Stimulated activated CD8-positive, alpha-beta memory T cell treated with anti-CD3 and anti-CD28 coated beads, Interleukin-15, amount 100 ng/mL, for 24 hours (primary cell): ENCODE measurements at places on chromosomes 13 and 19.

DNA sequence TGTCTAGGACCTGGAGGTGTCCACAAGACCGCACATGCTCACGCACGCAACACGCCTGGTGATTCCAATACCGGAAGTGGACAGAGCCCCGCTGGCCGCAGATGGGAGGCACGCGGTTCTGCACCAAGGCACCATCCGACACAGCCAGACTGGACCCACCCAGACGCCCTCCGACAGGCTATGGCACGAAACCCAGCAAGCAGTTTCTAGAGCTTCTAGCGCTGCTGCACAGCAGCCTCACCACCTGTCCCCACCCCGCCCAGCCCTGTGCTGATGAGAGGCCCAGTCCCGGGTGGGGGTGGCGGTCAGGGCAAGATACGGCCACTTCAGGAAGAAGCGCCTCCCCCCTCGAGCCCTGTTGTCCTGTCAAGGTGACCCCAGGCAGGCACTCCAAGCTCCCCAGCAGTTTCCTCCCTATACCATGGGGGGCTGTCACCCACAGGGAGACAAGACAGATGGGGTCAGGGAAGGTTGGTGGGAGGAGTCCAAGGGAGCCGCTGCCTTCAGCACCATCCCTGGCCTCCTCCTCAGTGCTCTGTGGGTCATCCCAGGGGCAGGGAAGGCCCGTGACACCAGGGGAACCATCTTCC, 11.3 kb downstream of the LSM4 start:
- DNase-seq = no peak

DNA sequence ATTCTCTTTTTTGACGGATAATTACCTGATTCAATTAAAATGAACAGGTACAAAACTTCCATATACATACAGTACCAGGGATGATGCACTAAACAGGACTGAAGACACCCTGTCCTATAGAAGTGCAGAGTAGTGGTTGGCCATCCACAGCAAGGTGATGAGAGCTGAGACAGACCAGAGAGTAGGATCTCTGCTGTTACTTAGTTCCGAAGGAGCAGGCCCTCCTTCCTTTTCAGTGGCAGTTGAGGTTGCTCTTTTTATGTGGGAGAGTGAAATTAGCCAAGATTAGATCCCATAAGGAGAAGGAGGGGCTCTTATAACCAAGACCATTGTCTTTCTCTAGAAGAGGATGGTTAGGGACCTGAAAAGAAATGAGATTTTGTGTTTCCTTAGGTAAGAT, 4.0 kb downstream of the PDS5B start:
- DNase-seq = no peak

- no peak for DNase-seq
These were observed 165.0 kb downstream of the USP12 start for GRCh38 chr13:27006519-27007161.

- DNase-seq = no peak
These were observed 4.3 kb downstream of the DOT1L start for GRCh38 chr19:2167896-2168618.

GRCh38 chr13:35621989-35622388, 145.5 kb upstream of the MAB21L1 start:
- no peak for DNase-seq

DNA sequence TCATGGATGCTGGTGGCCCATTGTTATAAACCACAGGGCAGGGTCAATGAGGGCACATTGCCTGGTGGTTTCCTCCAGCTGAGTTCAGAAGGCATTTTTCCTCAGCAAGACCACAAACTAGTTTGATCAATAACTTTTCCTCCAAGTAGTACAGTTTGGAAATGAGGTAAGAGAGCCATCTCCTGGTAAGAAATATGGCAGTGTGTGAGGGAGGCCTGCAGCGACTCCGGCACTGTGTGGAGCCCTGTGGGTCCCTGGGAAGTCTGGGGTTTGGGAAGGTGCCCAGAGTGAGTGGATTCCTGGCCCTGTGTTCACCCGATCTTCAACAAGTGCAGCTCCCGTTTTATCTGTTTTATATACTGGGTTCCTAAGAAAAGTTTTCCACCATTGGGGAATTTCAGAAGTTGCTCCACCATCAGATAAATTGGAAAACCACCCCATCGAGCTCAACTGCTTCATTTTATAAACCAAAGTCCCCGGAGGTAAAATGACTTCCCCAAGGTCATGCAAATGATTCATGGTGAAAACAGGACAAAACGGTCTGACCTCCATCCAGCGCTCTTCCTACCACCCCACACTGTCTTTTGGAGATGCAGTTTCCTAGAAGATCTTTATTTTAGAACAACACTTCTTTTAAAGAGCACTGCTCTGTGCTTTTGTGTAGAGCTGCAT, 148.4 kb downstream of the KATNAL1 start:
- no peak for DNase-seq

DNA sequence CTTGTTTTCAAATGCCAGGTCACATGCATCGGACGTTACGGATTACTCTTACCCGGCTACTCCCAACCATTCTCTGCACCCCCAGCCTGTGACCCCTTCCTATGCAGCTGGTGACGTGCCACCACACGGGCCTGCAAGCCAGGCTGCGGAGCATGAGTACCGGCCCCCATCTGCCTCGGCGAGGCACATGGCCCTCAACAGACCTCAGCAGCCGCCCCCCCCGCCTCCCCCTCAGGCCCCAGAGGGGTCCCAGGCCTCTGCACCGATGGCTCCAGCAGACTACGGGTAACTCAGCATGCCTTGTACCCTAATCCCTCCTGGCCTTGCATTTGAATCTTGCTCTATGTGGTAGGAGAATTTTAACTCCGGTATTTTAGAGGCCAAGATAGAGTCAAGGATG, 79.5 kb downstream of the GPR12 start:
- DNase-seq = no peak

DNA sequence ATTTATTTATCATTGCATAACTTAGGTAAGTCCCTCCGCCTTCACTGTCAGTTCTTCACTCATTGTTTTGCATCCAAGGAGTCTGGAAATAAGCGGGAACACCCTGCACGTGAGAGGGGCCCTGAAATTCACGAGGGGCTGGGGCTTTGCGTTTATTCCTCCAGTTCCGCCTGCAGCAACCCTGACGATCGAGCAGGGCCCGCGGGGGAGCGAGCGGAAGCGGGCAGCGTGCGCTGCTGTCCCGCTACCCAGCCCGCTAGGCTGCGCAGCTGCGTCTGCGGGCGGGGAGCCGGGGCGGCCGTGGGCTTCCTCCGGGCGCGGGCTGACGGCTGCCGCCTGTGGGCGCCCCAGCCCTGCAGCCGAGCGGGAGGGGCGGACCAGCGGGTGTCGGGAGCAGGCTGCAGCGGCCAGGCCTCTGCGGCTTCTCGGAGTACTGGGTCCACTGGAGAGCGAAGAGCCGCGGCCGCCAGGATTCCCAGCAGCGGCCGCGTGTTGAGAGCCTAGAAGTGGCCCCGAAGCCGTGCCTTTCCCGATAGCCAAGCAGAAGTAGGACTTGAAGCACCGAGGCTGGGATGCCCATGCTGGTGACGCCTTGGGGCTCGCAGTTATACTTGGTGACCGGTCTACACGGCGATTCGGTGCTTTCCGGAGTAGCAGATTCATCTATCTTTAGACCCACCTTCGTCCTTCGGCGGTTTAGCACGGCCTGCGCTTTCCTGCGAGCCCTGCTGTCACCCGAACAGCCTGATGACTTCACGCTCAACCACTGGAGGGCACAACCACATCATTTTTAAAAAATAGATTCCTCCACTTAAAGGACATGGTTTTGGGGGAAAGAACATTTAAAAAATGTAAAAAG, 32.9 kb upstream of the SACS start:
- DNase-seq = peak; percentile 25

DNA sequence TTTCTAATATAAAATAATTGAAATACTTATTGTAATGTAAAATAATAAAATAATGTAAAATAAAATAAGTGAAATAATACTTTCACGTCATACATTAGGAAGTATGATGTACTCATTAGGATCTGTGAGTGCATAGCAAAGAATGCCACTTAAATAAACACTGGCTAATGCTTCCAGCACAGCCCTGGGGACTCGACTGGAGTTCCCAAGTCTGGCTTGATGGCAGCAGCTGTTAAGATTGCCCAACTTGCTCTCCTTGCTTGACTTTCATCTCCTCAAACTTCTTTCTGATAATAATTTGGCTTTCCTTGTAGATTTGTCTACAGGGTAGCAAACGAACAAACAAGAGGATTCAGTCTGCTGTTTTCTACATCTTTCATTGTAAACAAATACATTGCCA, 191.9 kb downstream of the COG6 start:
- no peak for DNase-seq

DNA sequence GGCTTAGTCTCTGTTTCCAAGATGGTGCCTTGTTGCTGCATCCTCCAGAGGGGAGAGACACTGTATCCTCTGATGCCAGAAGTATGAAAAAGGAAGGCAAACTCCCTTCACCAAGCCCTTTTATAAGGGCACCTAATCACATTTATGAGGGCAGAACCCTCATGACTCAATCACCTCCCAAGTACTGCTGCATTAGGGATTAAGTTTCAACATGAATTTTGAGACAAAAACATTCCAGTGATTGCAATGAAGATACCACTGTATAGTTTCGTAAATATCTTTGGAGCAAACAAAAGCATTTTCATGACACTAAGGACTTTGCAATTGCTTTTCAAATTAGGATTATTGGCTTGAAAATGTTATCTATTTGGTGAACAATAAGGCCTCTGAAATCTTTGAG, 63.8 kb downstream of the RNF17 start:
- DNase-seq = no peak

GRCh38 chr13:43908156-43909126, 28.7 kb downstream of the LACC1 start:
- no peak for DNase-seq

DNA sequence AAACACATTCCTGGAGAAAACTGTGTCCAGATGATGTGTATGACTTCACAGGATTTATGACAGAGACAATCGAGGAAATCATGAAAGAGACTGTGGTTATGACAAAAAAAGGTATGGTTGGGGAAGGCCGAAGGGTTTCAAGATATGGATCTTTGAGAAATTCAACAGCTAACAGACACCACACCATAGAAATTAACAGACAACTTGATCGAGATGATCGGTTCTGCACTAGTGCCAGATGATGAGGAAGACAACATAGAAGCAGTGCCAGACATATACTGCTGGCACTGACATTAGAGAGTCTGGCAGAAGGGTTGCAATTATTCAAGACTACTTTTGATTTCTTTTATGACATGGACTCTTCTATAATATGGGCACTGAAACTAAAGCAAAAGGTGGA, 37.2 kb downstream of the KCNRG start:
- DNase-seq = no peak

GRCh38 chr19:18503971-18504885, 17.6 kb downstream of the ELL start:
- no peak for DNase-seq

DNA sequence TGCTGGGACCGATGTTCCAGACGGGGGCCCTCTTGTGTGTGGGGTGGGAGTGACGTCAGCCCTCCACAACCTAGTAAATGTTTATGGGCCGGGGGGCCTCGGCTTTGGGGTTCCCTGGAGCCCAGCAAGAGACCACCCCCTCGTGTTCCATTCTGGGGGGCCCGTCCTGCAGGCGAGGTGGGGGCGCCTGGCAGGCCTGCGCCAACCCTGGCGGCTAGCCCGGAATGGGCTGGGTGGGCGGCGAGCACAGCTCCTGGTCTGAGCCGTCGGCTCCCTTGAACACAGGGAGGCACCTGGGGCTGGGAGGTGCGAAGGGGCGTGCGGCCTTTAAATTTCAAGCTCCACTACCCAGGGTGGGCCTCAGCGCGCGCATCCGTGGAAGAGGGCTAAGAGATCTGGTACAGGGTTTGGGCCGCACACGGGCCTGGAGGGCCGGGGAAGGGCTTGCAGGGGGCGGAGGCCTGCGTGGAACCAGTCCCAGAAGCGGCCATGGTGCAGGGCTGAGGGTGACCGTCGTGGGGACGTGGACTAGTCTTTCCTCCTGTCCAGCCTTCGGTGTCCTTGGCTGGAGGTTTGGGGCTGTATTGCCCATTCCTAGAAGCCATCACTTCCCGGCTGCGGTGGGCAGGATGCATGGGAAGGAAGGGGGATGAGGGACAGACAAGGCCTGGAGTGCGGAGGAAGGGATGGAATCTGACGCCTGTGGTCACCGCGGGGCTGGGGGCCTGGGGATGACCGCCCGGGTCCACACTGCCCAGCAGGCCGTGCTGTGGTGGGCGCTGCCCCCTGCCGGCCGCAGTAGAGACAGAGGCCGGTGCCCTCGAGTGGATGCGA, 11.4 kb downstream of the NDUFA11 start:
- DNase-seq = no peak

DNA sequence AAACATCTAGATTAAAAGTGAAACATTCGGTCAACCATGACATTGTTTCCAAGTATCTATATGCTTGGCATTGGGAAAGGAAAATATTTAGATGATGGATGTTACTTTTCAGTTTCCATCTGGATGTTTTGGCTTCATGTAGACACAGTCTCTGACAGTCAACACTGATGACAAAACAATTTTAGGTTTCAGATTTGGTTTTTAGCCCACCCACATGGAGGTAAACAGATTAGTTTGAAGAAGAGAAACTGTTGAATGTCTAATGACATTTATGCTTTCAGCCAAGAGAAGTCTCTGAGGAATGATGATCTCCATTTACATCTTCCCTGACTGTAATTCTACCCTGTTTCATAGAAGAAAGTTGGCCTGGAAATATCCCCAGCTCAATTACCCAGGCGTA, 379.1 kb downstream of the SLITRK6 start:
- no peak for DNase-seq

DNA sequence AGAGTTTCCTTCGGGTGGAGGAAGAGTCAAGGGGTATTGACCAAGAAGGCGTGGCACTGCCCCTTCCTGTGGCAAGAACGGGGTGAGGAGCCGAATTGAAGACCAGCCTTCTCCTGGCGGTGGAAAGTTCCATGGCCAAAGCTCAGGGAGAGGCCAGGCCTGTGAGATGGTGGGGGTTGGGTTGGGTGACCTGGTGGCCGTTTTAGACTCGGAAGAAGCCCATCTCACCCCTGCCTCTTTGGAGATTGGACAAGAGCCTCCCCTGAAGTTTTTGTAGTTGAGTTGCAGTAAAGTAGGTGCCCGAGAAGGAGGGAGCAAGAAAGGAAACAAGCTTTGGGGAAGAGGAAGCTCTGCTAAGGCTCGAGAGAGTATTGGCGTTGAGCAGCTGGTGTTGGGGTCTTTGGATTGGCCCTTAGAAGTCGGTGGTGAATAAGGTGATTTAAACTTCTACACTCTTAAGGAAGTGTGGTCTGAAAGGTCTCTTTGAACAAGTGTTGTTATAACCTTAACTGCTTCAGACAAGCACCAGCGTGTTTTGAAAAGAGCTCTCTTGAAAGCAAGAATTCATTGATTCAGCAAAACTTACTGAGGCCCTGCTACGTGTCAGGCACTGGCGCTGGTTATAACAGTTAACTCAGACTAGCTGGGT, 964 bp downstream of the SPINT2 start:
- no peak for DNase-seq

GRCh38 chr13:77448689-77449088, 86.8 kb upstream of the SCEL start:
- DNase-seq = no peak
